ENCODE measurements at places on chromosomes 1 and 21. TPM values are rescaled to one million over a fixed set of nuclear protein-coding genes. Genes with fewer than 3 reads are reported as not detected.

Gene DYNLT5
- total RNA-seq: 1.1 TPM

Gene TCEA3
- total RNA-seq: 1.7 TPM

Gene OR10Z1
- total RNA-seq: not detected

Gene CA6
- not detected for total RNA-seq

GRCh38 chr21:44078411-44078981 is 28.7 kb upstream of the PWP2 start:
- no peak for DNase-seq

DNA sequence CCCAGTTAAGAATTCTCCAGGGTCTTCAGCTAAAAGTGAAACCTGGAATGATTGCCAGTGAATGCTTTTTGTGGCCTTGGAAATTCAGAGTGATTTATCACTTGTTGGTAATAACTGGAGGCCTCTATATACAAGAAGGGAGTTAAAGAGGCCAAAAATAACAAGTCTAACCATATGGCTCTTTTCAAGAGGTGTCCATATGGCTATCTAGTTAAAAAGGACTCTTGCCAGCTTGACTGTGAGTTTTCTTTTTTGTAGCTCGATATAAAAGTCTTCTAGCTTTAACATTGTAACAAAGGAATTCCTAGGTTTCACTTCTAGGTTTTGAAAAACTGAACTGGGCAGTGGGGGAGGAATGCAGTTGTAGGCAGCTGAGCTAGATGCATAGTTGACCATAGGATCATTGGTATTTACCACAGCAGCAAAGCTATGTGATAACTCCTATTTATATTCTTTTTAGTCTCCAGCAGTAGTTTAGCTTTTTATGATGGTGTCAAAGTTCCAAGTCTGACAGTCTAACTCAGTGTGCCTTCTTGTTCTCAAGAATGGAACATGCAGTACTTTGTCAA is 44.4 kb downstream of the CACHD1 start:
- DNase-seq: peak; percentile 43
